Myometrial cell (primary cell): ENCODE measurements at places on chromosomes 12 and 14. TPM values are rescaled to one million over a fixed set of nuclear protein-coding genes. Genes with fewer than 3 reads are reported as not detected.

Gene ACRBP
- 0.18 TPM in 1 of 2 replicates, not detected in the other for total RNA-seq

Gene TAS2R9
- not detected in 2 replicates for total RNA-seq

Gene CHMP4A
- 28.0 and 40.8 TPM in 2 replicates for total RNA-seq

Gene NEMF
- 19.6 and 22.7 TPM in 2 replicates for total RNA-seq

Gene OTX2
- total RNA-seq, result not detected in 2 replicates

Gene RBM23
- total RNA-seq, result 44.4 and 75.1 TPM in 2 replicates

Gene ZNF891
- 0.29 and 0.35 TPM in 2 replicates for total RNA-seq

Gene SCFD1
- 53.3 and 64.7 TPM in 2 replicates for total RNA-seq
